ENCODE measurements at places on chromosomes 11 and 22. TPM values are rescaled to one million over a fixed set of nuclear protein-coding genes. Genes with fewer than 3 reads are reported as not detected.

The LAMTOR1 gene
- total RNA-seq = 81.0 TPM

The CCDC82 gene
- 14.4 TPM for total RNA-seq

The OR51E2 gene
- 0.15 TPM for total RNA-seq

The PRG3 gene
- not detected for total RNA-seq

The OR4A15 gene
- total RNA-seq = not detected

The VSIG10L2 gene
- not detected for total RNA-seq

The SPON1 gene
- 3.2 TPM for total RNA-seq

The PRSS23 gene
- 32.9 TPM for total RNA-seq

The CTSW gene
- total RNA-seq = 0.20 TPM

The RCOR2 gene
- total RNA-seq = 6.3 TPM

The P4HA3 gene
- total RNA-seq = not detected

The ANAPC15 gene
- total RNA-seq = 31.8 TPM

The MIAT gene
- total RNA-seq = 0.25 TPM

The SCGB1A1 gene
- total RNA-seq = not detected

The KCNQ1 gene
- total RNA-seq = 47.7 TPM

The FGF3 gene
- total RNA-seq = not detected

The CTTN gene
- total RNA-seq = 169 TPM

The ART1 gene
- total RNA-seq = 0.37 TPM

The VSIG2 gene
- total RNA-seq = 1.3 TPM

The DRAP1 gene
- 69.4 TPM for total RNA-seq

The MRGPRX1 gene
- not detected for total RNA-seq

The KCNK4 gene
- not detected for total RNA-seq

The MEI1 gene
- total RNA-seq = 0.45 TPM

The OR8D1 gene
- total RNA-seq = not detected

The JAM3 gene
- total RNA-seq = 55.4 TPM

The HTR3B gene
- not detected for total RNA-seq

The BDNF gene
- 2.6 TPM for total RNA-seq

The ESRRA gene
- total RNA-seq = 225 TPM

The ARL2 gene
- 115 TPM for total RNA-seq

The HEPHL1 gene
- total RNA-seq = not detected

The GUCD1 gene
- total RNA-seq = 143 TPM

The SCARF2 gene
- total RNA-seq = 1.8 TPM

The MED17 gene
- total RNA-seq = 25.7 TPM

The CCDC15 gene
- total RNA-seq = 0.18 TPM

The ENTHD1 gene
- total RNA-seq = 0.09 TPM

The TPBGL gene
- total RNA-seq = 0.09 TPM

The RASSF7 gene
- 0.96 TPM for total RNA-seq

The CD6 gene
- 0.52 TPM for total RNA-seq

The UCP3 gene
- 1.4 TPM for total RNA-seq

The CBLIF gene
- total RNA-seq = not detected

The WBP2NL gene
- 0.35 TPM for total RNA-seq

The PVALB gene
- total RNA-seq = not detected

The OR4C46 gene
- not detected for total RNA-seq

The PAMR1 gene
- total RNA-seq = 4.7 TPM

The SHISA8 gene
- 1.3 TPM for total RNA-seq

The PHOX2A gene
- total RNA-seq = not detected

The TTC28 gene
- 13.8 TPM for total RNA-seq

All from heart right ventricle (tissue), 16 donors.